Right ventricle myocardium inferior (tissue), 1 donor: ENCODE measurements at places on chromosomes 16 and 17.
A peak's percentile ranks its signal among the peaks of the same experiment; 100 is the strongest.

DNA sequence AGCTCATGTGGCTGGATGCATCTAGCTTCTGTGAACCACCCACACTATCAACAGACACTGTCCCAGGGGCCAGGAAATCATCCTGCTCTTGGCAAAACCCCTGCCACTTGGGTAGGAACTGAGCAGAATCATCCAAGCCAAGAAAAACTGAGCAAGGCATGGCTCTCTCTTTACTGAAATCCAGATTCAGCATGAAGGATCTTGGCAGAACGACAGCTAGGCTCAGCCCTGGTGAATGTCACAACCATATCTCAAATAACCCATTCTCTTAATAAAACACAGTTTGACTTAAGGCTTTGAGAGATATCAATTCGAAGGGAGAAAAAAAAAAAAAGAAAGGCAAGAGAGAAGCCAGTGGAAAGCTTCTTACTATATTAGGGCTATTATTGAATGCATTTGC is 72.2 kb downstream of the MAF start:
- DNase-seq = no peak

- DNase-seq = peak; percentile 41
These were observed 9.4 kb downstream of the SGCA start for GRCh38 chr17:50175035-50175807.

DNA sequence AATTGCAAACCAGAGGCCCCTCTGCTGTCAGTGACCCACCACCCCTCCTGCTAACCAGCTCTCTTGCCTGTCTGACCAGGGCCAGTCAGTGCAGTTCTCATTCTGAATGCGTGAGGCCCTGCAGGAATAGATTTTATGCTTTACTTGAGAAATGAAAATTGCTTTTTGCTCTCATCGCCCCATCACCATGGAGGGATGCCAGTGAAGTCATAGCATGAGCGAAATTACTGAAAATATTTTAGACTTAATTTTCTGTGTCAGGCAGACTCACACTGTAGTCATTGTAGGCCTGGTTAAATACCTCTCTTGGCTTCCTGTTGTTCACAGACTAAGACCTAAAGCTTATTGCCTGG is 490.5 kb upstream of the CDH5 start:
- DNase-seq = no peak

- DNase-seq = no peak
These were observed 8.9 kb downstream of the FBXO47 start for GRCh38 chr17:38958326-38958725.

DNA sequence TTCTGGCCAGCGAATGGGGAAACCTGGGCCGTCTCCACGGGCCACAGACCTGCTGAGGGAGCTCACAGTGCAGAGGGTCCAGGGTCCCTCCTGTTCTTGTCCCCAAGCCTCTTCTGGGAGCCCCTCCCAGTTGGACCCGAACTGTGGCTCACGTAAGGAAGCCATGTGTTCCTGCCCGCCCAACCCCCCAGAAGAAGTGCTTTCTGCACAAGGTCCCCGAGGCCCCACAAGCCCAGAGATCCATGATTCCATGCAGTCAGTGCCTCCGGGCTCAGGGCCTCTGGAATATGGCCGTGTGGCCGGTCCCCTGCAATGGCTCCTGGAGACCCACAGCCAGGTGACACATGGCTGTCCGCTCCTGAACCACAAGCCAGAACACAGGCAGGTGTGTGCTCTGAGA is 272.4 kb downstream of the C16orf95 start:
- DNase-seq = no peak

GRCh38 chr17:17108451-17109049 is 66.3 kb downstream of the MPRIP start:
- peak; percentile 51 for DNase-seq

GRCh38 chr16:85825326-85825725 is 25.8 kb downstream of the COX4I1 start:
- no peak for DNase-seq

GRCh38 chr17:968812-969730 is 10.5 kb downstream of the NXN start:
- no peak for DNase-seq

DNA sequence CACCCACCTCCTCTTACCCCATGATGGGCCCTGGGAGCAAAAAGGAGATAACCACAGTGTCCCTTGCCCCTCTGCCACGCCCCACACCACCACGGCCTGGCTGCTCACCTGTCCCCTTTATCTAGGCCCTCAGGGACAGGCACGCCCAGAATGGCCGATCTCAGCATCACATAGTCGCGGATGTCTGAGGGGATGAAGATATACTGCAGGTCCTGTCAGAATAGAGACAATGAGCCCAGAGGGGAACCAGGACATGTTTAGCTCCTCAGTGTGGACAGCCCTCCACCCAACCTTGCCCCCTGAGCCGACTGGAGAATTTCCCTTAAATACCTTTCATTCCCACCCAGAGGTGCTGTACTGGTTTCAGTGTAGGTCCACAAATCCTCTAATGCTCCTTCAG is 15.2 kb downstream of the ST6GALNAC2 start:
- no peak for DNase-seq

DNA sequence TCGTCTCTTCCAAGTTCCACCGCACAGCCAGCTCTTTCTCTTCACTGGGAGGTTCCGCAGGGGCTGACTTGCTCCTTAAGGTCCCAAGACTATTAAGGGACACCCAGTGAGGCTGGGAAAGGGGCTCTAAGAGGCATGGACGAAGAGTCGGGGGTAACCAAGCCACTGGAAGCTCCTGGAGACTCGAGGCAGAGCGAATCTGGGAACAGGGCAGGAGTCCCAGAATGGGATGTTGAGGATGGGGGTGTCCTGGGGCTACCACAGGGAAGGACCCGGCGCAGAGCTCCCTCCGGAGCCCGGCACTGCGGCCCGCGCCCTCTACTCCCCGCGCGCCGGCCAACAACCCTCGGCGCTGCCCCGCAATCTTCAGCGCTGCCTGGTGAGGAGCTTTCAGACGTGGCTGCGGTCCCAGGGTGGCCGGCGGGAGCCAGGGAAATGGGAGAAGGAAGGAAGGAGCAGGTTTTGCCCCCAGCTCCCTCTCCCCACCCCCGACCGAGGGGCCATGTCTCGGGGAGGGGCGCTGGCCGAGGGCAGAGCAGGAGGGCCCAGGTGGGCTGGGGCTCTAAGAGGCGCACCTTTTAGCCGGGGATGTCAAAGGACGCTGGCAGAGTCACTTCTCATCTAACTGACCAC is 581 bp downstream of the CHST5 start:
- DNase-seq = no peak

DNA sequence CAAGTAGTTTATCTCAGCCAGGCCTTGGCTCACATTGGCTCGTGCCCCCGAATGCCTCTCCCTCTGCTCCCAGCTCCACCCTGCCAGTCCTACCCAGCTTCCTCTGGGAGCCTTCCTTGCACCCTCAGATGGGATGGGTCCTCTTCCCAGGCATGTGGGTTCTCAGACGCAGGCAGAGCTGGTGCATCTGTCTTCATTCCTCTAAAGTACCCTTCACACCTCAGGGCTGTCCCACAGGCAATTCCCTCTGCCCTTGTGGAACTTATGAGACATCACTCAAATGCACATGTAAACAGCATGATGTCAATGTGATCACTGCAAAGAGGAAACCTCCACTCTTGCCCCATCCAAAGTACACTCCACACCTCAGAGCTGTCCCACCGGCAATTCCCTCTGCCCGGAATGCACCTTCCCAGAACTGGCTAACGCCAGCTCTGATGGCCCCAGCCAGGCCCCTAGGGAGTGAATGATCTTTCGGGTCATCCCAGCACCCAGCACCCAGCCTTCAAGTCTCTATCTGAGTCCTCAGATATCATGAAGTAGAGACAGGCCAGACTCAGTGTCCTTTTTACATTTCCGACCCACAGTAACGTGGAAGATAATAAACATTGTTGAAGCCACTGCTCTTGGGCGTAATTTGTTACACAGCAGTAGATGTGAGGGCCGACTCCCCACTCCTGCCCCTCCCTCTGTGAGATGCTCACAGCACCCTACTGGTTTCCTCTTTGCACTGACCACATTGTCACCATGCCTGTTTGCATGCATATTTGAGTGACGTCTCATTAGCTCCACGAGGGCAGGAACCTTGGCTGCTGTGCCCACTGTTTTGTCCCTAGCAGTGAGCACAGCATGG is 85.4 kb downstream of the N4BP1 start:
- no peak for DNase-seq

- peak; percentile 44 for DNase-seq
These were observed 46.0 kb downstream of the BANP start for GRCh38 chr16:87996962-87997880.

DNA sequence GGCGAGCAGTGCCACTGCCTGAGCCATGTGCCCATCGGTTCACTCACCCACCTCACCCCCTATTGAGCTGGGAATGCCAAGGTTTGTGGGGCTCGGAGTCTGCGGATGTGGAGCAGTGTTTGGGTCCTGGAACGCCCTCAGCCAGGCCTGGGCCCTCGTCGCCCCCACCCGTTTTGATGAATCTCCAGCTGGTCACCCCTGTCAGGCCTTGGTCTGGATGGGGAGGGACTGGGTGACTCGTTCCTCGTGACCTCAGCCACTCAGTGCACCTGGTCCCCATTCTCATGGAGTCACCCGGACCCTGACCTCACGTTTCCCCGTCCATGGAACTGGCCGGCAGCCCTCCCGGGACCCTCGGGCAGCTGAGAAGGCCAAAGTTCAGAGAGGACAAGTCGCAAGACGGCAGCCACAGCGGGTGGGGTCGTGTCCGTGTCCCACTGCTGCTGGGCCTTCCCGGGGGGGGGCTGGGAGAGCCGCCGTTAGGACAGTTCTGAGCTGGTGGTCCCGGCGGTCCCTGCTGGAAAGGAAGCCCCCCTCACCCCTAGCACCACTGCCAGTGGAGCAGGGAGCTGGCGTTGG is 23.2 kb downstream of the GSE1 start:
- no peak for DNase-seq

DNA sequence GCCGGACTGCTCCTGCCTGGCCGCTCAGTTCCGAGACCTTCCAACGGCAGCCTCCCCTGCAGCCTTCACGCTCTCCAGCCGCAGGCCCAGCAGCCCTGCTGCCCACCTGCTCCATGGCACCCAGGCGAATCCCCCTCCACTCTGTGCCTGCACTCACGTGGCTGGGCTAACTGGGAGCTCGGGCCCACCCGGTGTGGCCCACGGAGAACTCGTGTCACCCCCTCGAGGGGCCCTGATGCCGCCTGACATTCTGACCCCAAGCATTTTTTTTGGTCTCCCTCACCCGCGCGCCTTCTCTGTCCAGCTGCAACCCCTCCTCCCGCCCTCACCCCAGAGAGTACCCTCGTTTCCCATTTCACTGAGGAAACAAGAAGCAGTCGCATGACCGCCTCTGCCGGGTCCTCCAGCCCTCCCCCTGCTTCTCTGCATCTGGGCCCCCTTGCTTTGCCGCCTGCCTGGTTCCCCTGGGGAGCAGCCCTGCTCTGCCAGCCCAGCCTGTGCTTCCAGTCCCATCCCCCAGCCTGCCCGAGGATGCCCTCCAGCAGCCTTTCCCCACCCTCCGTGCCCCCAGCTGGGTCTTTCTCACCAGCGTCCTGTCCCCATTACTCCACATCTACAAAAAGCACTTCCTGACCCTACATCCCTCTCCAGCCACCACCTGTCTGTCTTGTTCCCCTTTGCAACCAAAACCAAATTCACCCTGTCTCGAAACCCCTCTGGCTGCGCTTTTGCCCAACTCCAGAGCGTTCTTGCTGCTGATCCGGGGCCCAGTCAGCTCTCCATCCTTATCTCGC is 146.4 kb upstream of the CHMP6 start:
- peak; percentile 32 for DNase-seq

GRCh38 chr16:47374629-47375028 is 86.2 kb downstream of the ITFG1 start:
- DNase-seq = no peak
